ENCODE measurements at places on chromosomes 6 and 20. TPM values are rescaled to one million over a fixed set of nuclear protein-coding genes. Genes with fewer than 3 reads are reported as not detected.

The C20orf96 gene
- total RNA-seq = 70.1 TPM

The SCGN gene
- 97.2 TPM for total RNA-seq

- no peaks in the 10 kb centered on the region for H3K4me1 ChIP-seq
- DNase-seq = no peak
- peaks cover 9% of the 10 kb centered on the region for H3K27me3 ChIP-seq
- H3K36me3 ChIP-seq = no peaks in the 10 kb centered on the region
- no peak overlapping the region for H3K4me3 ChIP-seq
These were observed 54.7 kb downstream of the RAB44 start for GRCh38 chr6:36752187-36752885.

- DNase-seq = no peak
- H3K27me3 ChIP-seq = no peaks in the 10 kb centered on the region
- H3K4me3 ChIP-seq = no peak overlapping the region
- no peaks in the 10 kb centered on the region for H3K4me1 ChIP-seq
- no peaks in the 10 kb centered on the region for H3K36me3 ChIP-seq
These were observed 135.6 kb downstream of the SLC24A3 start for GRCh38 chr20:19347943-19348456.

- H3K4me3 ChIP-seq = no peak overlapping the region
- no peak for DNase-seq
- H3K27me3 ChIP-seq = no peaks in the 10 kb centered on the region
- H3K4me1 ChIP-seq = peaks cover 15% of the 10 kb centered on the region
- H3K27ac ChIP-seq = no peak overlapping the region
These were observed 58.2 kb downstream of the NEDD9 start for GRCh38 chr6:11174242-11174611.

GRCh38 chr6:158516098-158516497 lies 43.8 kb upstream of the TMEM181 start:
- peaks cover 2% of the 10 kb centered on the region for H3K27me3 ChIP-seq
- peaks cover 10% of the 10 kb centered on the region for H3K4me1 ChIP-seq
- no peak for DNase-seq

DNA sequence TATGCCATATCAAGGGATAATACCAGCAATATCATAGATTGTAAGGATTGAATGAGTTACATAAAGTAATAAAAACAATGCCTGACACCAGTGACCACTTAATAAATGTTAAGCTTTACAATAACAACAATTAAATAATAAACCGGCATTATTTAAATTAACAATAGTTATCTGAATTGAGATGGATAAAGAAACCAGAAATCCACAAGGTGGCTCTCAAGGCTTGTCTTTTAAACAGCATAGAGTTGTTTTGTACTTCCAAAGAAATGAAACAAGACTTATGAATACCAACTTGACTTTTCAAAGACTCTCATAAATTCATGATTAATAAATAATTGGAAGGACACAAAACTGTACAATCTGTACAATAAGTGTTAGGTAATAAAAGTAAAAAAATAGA lies 203.1 kb downstream of the ASCC3 start:
- peaks cover 2% of the 10 kb centered on the region for H3K4me1 ChIP-seq
- no peak overlapping the region for H3K27ac ChIP-seq
- no peak overlapping the region for H3K4me3 ChIP-seq
- H3K27me3 ChIP-seq = no peaks in the 10 kb centered on the region
